ENCODE measurements at places on chromosomes 4 and X. TPM values are rescaled to one million over a fixed set of nuclear protein-coding genes. Genes with fewer than 3 reads are reported as not detected.

The FAM53A gene
- polyA plus RNA-seq = 2.4 TPM

The PNCK gene
- 0.99 TPM for polyA plus RNA-seq

DNA sequence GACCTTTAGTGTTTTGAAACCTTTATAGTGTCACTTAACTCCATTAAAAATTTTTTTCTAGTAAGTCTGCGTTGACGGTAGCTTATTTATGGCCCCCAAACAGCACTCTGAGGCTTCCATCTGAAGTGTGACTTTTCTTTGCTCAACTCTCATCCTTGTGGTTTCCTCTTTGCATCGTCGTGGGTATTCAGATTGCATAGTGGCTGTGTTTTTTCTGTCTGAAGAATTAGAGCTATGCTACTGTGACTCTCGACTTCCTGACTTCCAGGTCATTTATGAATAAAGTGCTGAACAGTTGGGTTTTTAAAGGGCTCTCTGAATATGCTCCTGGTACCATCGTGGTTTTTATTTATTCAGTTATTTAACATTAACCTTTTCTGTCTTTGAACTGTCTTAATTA, 44.9 kb downstream of the JADE1 start:
- no peaks in the 10 kb centered on the region for H3K4me1 ChIP-seq
- no peak overlapping the region for H3K27ac ChIP-seq
- no peaks in the 10 kb centered on the region for H3K27me3 ChIP-seq

DNA sequence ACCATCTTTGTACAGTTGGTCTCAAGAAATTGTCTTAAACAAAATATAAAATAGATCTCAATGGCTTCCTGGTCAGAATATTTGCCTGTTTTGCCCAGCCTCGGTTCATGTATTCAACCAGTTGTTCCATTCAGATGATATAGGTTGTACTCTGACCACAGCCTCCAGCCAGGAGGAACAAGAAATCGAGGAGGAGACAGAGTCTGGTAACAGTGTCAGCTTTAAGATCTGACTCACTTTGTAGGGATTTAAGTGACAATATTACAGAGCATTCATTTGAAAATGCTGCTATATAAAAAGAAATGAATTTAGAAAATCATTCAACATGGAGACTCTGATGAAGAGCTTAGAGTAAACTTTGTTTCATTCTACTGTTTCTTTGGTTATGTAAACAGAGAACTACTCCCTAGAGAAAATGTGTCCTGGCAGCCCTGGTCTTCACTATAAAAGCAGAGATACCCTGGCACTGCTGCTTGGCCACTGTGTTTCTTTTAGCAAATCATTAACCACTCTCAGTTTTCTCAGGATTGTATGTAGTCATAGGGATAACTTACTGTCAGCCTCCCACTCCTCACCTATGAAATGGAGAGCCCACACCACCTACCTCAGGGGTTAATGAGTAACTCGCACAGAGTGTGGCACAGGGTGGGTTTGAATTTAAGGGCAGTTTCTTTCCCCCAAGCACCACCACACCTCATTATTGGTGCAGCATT, 53.5 kb downstream of the PAGE2 start:
- peak; percentile 8 for DNase-seq
- no peaks in the 10 kb centered on the region for H3K4me1 ChIP-seq
- peaks cover 4% of the 10 kb centered on the region for H3K27me3 ChIP-seq
- H3K36me3 ChIP-seq = no peaks in the 10 kb centered on the region

- no peak for DNase-seq
- no peaks in the 10 kb centered on the region for H3K27me3 ChIP-seq
- H3K36me3 ChIP-seq = no peaks in the 10 kb centered on the region
- H3K4me3 ChIP-seq = no peak overlapping the region
These were observed 29.8 kb upstream of the EPGN start for GRCh38 chr4:74278490-74278889.

GRCh38 chr4:24060932-24061331, 171.1 kb upstream of the PPARGC1A start:
- H3K27ac ChIP-seq = no peak overlapping the region
- H3K4me1 ChIP-seq = no peaks in the 10 kb centered on the region
- no peaks in the 10 kb centered on the region for H3K36me3 ChIP-seq
- H3K27me3 ChIP-seq = no peaks in the 10 kb centered on the region

The TREX2 gene
- 0.89 TPM for polyA plus RNA-seq

The FAM149A gene
- 15.0 TPM for polyA plus RNA-seq

DNA sequence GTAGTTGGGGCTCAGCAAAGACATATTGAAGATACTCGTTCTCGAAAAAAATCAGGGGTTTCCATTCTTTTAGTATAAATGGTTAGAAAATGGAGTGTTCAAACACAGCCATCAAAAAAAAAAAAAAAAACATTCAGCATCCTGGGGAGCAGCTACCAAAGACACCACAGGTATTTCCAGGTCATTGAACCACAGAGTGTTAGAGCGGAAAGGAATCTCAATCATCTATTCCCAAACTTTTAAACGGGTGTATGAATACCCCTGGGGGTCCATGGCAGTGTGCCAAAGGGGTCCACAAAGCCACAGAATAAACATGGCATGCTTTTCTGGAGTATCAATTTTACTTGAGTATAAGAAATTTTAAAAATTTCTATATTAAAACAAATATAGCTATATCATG, 6.9 kb upstream of the FGF16 start:
- H3K36me3 ChIP-seq = no peaks in the 10 kb centered on the region
- DNase-seq = no peak
- peaks cover 12% of the 10 kb centered on the region for H3K27me3 ChIP-seq
- no peak overlapping the region for H3K4me3 ChIP-seq
- H3K27ac ChIP-seq = no peak overlapping the region

DNA sequence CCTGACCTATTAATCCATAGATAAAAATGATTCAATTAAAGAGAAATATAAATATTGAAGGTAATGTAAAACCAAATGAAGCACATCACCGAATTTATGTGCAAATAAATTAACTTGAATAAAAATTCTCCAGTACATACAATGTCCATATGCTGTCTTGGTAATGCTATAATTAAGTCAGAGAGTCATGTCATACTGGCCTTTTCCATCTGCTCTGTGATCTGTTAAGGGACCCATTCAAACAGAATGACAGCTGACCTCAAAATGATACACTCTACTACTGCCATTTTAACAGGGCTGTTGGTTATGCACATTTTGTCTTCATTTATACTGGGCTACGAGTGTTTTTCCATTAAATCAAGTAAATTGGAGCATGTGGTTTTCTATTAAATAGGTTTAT, 99.3 kb downstream of the TEX13A start:
- no peak overlapping the region for H3K4me3 ChIP-seq
- H3K36me3 ChIP-seq = no peaks in the 10 kb centered on the region
- H3K27ac ChIP-seq = no peak overlapping the region
- H3K27me3 ChIP-seq = no peaks in the 10 kb centered on the region
- H3K4me1 ChIP-seq = no peaks in the 10 kb centered on the region

DNA sequence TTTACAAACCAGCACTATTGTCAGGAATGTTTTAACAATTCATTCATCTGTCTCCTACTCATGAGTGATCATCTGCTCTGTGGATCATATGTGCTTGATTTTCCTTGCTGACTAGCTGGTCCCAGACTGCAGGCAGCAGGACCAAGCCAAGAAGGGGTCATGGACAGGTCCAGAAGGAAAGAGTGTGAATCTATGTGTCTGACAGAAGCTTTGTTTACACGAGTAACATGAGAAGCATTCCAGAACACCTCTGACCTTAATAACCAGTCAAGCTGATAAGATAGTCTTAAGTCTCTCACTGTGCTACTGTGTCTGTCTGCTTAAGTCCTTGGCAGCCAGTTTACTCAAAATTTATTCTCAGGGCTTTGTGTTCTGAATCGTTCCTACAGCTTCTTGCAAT, 39.0 kb downstream of the GUCY1A1 start:
- H3K4me3 ChIP-seq = no peak overlapping the region
- no peaks in the 10 kb centered on the region for H3K36me3 ChIP-seq
- H3K27me3 ChIP-seq = no peaks in the 10 kb centered on the region
- DNase-seq = peak; percentile 46
- no peak overlapping the region for H3K27ac ChIP-seq
- H3K4me1 ChIP-seq = peaks cover 6% of the 10 kb centered on the region

The MAGEE2 gene
- 0.14 TPM for polyA plus RNA-seq

DNA sequence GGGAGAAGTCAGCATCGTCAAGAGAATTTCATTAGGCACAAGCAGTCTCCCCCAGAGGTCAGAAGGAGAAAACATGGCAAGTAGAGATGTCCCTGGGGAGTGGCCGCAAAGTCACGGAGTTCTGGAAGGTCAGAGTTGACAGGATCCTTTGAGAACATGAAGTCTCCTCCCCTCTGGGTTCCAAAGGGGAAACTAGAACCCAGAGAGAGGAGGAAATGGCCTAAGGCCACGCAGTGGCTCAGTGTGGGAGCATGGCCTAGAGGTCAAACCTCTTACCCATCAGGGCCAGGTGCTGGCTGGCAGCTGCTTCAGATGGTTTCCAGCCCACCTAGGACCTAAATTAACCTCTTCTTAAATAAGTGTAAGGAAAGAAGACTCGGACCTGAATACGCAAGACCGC, 884 bp downstream of the IDH3G start:
- no peaks in the 10 kb centered on the region for H3K36me3 ChIP-seq
- peak overlapping the region; percentile 83 for H3K27ac ChIP-seq
- no peak for DNase-seq

DNA sequence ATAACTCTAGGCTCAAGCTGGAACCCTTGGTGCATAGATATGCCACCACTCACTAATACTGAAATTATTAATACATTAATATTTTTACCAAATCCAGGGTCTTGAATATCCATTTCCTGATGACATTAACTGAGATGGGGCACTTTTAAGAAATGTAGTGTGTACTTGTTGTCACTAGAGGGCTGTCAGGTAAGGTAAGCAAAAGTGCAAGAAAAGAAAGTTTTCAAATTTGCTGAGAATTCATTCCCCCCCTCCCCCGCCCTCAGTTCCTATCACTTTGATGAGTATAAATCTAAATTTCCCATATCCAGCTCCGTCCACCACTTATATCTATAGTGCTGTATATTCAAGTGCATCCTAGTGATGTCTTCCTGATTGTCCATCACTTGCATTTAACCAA, 20.5 kb upstream of the WDR44 start:
- no peaks in the 10 kb centered on the region for H3K36me3 ChIP-seq
- no peaks in the 10 kb centered on the region for H3K4me1 ChIP-seq
- DNase-seq = no peak
- H3K4me3 ChIP-seq = no peak overlapping the region
- no peak overlapping the region for H3K27ac ChIP-seq

- no peaks in the 10 kb centered on the region for H3K4me1 ChIP-seq
- no peak overlapping the region for H3K4me3 ChIP-seq
- no peaks in the 10 kb centered on the region for H3K27me3 ChIP-seq
These were observed 493.7 kb downstream of the MAGEE1 start for GRCh38 chrX:76921176-76921575.

- no peak overlapping the region for H3K4me3 ChIP-seq
- H3K27ac ChIP-seq = no peak overlapping the region
- DNase-seq = no peak
- H3K4me1 ChIP-seq = no peaks in the 10 kb centered on the region
- no peaks in the 10 kb centered on the region for H3K27me3 ChIP-seq
These were observed 6.2 kb downstream of the NCAPG start for GRCh38 chr4:17817027-17817426.

The ACE2 gene
- polyA plus RNA-seq = 0.49 TPM

The NSG1 gene
- polyA plus RNA-seq = 10.1 TPM

GRCh38 chr4:156677131-156677531, 294.5 kb downstream of the PDGFC start:
- H3K27ac ChIP-seq = no peak overlapping the region
- no peak overlapping the region for H3K4me3 ChIP-seq
- no peaks in the 10 kb centered on the region for H3K4me1 ChIP-seq
- no peaks in the 10 kb centered on the region for H3K27me3 ChIP-seq
- no peaks in the 10 kb centered on the region for H3K36me3 ChIP-seq
- DNase-seq = peak; percentile 9

DNA sequence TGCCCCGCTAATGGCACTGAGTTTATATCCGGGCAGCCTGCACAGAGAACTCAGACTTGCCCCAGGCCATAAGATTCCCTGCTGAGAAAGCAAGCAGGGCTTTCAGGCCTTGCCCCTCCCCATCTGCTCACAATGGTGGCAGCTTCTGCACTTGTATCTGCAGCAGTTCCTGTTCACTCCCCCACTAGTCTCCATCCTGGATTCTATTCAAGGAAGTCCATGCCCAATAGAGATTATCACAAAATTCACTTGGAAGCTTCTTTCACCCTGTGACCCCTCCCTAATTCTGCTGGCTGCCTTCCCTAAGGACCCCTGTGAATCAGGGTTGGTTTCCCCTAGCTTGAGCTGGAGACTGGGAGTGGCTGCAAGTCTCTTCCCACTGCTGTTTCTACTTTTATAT, 34.5 kb upstream of the UCP1 start:
- no peak overlapping the region for H3K27ac ChIP-seq
- no peaks in the 10 kb centered on the region for H3K4me1 ChIP-seq
- no peak overlapping the region for H3K4me3 ChIP-seq
- H3K36me3 ChIP-seq = no peaks in the 10 kb centered on the region

The CXorf58 gene
- polyA plus RNA-seq = 0.07 TPM

The ANK2 gene
- 1.0 TPM for polyA plus RNA-seq

The FGD1 gene
- polyA plus RNA-seq = 3.0 TPM

GRCh38 chrX:22147942-22148341, 115.8 kb downstream of the PHEX start:
- no peaks in the 10 kb centered on the region for H3K27me3 ChIP-seq
- no peaks in the 10 kb centered on the region for H3K4me1 ChIP-seq
- no peak overlapping the region for H3K4me3 ChIP-seq
- no peaks in the 10 kb centered on the region for H3K36me3 ChIP-seq

GRCh38 chr4:141643557-141643956, 7.2 kb downstream of the IL15 start:
- H3K27ac ChIP-seq = no peak overlapping the region
- H3K4me3 ChIP-seq = no peak overlapping the region
- H3K36me3 ChIP-seq = no peaks in the 10 kb centered on the region
- DNase-seq = no peak
- H3K27me3 ChIP-seq = no peaks in the 10 kb centered on the region
- H3K4me1 ChIP-seq = no peaks in the 10 kb centered on the region

DNA sequence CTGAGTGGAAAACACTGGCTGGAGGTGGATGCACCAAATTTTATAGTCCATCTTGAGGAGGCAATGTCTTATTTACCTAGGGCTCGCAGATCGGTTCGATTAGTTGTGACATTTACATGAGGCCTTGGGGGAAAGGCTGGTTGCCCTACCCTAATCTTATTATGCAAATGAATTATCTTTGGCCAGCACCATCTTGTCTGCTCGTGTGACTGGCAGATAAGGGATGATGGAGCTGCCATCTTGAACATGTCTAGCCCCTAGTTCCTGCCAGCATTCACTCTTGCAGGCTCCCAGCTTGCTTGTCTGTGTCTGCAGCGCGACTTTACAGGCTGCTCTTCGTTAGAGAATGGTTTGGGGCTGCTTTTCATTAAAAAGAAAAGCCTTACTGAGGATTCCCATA, 61.9 kb downstream of the SEC24B start:
- DNase-seq = no peak
- H3K4me1 ChIP-seq = no peaks in the 10 kb centered on the region
- H3K27me3 ChIP-seq = no peaks in the 10 kb centered on the region
- no peak overlapping the region for H3K4me3 ChIP-seq

GRCh38 chrX:18698737-18699650, 8.5 kb upstream of the PPEF1 start:
- H3K27me3 ChIP-seq = no peaks in the 10 kb centered on the region
- no peak overlapping the region for H3K27ac ChIP-seq
- H3K36me3 ChIP-seq = no peaks in the 10 kb centered on the region
- no peak for DNase-seq

All from pancreas (tissue), 10 donors.